Spleen (tissue), 13 donors: ENCODE measurements at places on chromosomes 3 and 15. TPM values are rescaled to one million over a fixed set of nuclear protein-coding genes. Genes with fewer than 3 reads are reported as not detected.

DNA sequence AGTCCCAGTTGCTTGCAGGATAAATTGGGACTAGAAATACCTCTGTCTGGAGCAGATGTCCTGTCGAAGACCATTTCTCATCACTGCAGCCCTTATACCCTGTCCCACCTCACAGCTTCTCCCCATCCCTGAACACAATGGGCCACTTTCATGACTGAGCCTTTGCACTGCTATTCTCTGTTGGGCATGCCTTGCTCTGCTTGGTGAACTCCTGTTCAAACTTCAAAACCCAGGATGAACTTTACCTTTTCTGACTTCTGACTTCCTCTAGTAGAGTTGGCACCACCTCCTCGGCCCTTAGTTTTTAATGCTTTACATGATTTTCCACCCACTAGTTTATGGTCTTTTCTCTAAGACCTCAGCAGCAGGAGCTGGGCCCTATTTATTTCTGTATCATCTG, 48.4 kb downstream of the ST6GAL1 start:
- DNase-seq = no peak

GRCh38 chr3:53863145-53863544, 16.8 kb downstream of the IL17RB start:
- DNase-seq = no peak

GRCh38 chr15:68028888-68029207, 25.3 kb upstream of the PIAS1 start:
- DNase-seq = no peak

GRCh38 chr3:101829874-101830273, 19.4 kb upstream of the NFKBIZ start:
- DNase-seq = no peak

GRCh38 chr15:80940851-80941250, 48.8 kb downstream of the MESD start:
- DNase-seq = no peak

DNA sequence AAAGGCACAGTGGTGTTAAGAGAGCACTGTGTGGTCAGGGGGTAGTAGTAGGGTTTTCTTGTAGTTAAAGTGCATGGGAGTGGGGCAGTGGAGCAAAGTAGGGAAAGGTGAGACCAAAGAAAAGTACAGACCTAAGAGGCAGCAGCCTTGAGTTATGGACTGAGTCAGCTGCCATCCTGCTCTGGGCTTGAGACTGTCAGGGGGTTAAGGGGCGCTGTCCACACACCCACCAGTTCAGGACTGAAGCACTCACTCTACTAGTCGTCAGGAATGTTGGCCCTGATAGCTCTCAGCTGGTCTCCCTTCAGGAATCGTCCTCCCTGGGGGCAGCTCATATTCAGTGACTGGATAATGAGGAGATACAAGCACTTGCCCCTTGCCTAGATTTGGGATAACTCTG, 7.9 kb downstream of the CCR4 start:
- DNase-seq = no peak

PRSS50 gene
- total RNA-seq = 0.34 TPM

GRCh38 chr15:91231703-91232102, 131.6 kb downstream of the SV2B start:
- DNase-seq = no peak

SCAMP5 gene
- 8.1 TPM for total RNA-seq

- DNase-seq = no peak
Observed at GRCh38 chr3:98341758-98342157, 11.9 kb upstream of the OR5K4 start.

DNA sequence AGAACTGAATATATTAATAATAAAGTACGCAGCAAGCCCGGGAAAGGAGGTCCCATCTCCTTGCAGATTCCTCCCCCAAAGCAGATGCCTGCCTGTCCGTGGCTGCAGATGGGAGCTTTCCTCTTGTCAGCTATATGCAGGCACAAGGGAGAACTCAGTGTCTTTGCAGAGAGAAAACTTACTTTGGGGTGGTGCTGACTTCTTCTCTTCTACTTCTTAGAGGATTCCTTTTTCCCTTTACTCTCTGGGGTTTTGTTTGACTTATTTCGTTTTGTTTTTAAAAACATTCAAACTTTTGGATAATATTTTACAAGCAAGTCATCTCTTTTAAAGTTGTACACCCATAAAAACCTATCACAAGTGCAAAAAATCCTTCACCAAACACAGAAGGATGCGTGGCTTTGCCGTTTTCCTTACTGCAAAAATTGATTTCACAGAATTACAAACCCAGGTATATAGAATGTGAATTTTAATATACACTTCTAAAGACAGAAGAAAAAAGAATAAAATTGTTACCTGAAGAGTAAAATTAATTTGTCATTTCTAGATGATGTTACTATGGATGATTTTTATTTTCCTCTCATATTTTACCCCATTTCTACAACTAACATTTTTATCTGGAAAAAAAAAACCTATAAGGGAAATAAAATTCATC, 65.3 kb upstream of the IGF1R start:
- no peak for DNase-seq

P4HTM gene
- 33.0 TPM for total RNA-seq

TGM4 gene
- total RNA-seq = not detected

- no peak for DNase-seq
Observed at GRCh38 chr15:61780278-61780980, 279.8 kb downstream of the VPS13C start.

GXYLT2 gene
- 1.0 TPM for total RNA-seq

SLC22A14 gene
- total RNA-seq = 0.19 TPM

LRRC3B gene
- total RNA-seq = not detected

GRCh38 chr15:28885128-28885629, 595 bp upstream of the APBA2 start:
- DNase-seq = no peak

- DNase-seq = peak; percentile 6
Observed at GRCh38 chr3:9903904-9904303, 1.3 kb downstream of the IL17RE start.

DNA sequence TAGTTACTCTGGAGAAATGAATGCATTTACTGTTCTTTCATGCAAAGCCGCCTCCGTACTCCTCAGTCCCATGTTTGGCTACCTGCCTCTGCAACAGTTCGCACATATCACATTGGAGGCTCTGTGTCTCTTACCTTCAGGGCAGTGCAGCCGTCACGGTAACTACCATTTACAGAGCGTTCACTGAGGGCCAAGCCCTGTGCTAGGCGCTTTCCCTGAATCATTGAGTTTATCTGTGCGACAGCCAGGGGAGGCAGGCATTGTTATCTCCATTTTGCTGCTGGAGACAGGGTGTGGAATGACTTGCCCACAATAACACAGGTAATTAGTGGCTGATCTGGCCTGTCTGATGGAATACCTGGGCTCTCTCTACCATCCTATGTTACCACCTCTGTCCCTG, 115.0 kb downstream of the THSD4 start:
- no peak for DNase-seq

TYRO3 gene
- total RNA-seq = 36.2 TPM

DNA sequence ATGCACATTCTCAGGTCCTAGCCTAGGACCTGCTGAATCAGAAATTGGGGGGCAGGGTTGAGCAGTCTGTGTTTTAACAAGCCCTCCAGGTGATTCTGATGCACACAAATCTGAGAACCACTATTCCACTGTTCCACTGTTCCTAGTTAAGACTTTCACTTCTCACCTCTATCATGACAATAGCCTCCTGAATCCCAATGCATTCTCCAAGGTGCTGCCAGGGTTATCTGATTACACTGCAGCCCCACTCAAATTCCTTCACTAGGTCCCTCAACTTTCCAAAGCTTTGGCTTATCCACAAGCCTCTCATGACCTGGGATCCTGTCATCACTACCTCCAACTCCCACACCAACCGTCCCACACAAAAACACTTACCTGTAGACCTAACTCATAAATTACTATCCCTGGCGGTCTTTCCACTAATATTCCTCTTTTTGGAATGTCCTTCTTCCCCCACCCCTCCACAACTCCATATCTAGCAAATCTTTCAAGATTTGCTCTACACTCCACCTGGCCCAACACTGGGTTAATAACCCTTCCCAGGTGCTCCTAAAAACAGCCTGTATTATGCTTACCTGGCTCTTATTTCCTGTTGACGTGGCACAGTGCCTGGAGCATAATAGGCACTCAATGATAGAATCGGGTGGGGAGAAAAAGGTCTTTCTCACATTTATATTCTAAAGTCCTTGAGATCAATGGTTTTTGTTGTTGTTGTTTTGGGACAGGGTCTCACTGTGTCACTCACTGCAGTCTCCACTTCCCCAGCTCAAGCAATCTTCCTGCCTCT, 27.2 kb downstream of the TBL1XR1 start:
- no peak for DNase-seq

DNA sequence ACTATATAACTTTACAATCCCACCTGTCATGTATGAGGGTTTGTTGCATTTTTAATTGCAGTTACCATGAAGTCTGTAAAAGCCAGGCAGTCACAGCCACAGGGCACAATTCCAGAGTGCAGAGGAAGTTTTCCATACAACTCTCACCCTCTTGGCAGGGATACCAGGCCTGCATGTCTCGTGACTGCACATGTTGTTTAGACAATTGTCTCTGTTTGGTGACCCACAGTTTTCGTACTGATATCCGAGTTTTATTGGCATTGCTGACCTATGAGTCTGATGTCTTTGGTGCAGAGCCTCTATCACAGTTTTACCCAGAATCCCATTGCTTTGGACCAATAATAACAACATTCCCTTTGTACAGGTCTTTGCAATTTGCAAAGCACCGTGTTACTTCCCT, 24.9 kb upstream of the MYZAP start:
- DNase-seq = no peak

GRCh38 chr15:77543159-77543882, 89.4 kb downstream of the LINGO1 start:
- peak; percentile 95 for DNase-seq

DNA sequence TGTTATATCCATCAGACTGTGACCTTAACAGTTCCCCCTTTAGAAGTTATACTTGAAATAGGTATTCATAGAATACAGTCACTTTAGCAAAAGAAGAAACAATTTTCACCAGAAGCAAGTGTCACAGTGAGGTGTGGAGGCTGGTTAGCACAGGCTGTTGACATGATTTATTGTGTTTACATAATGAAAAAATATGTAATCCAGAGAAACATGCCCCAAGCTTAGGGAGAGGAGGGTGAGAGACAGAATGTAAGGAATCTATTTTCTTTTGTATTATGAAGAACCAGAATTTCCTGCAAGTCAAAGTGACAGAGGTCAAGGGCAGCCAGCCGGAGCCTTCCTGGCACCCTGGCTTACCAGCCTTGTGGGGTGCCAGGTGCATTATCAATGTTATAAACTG, 4.0 kb downstream of the IL12A start:
- no peak for DNase-seq

LTF gene
- 48.2 TPM for total RNA-seq

- no peak for DNase-seq
Observed at GRCh38 chr3:102464261-102464660, 29.4 kb downstream of the ZPLD1 start.

DPH3 gene
- total RNA-seq = 17.9 TPM

GPR171 gene
- 8.8 TPM for total RNA-seq

PLD1 gene
- total RNA-seq = 68.9 TPM

- DNase-seq = no peak
Observed at GRCh38 chr15:45468294-45468693, 54.3 kb downstream of the SLC30A4 start.

GRCh38 chr3:108098003-108098370, 7.2 kb upstream of the CD47 start:
- DNase-seq = no peak

ADIPOQ gene
- 0.17 TPM for total RNA-seq

GRCh38 chr15:80596521-80596976, 98.6 kb upstream of the ABHD17C start:
- DNase-seq = no peak

DNA sequence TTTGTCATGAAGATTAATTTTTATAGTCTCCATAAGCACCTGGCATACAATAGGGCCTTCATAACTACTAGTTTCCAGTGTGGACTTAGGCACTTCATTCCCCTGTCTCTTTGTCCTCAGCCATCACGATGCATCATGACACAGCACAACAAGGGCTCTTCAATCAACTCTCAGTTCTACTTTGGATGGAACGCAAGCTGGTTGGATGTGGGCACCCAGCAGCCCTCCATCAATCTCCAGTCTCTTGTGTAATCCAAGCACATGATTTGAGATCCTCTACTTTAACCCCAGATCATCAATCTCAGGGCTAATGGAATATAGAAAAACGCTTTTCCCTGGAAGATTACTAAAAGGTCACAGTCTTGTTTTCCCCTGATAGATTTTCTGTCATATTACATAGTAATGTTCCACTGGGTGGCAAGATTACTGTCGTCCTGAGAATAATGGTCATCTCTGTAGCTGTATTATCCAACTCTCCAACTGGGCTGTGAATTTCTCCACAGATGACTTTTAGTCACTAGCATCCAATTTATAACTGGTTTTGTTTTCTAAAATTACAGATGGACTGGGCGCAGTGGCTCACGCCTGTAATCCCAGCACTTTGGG, 22.9 kb upstream of the CHRNA7 start:
- no peak for DNase-seq

DNA sequence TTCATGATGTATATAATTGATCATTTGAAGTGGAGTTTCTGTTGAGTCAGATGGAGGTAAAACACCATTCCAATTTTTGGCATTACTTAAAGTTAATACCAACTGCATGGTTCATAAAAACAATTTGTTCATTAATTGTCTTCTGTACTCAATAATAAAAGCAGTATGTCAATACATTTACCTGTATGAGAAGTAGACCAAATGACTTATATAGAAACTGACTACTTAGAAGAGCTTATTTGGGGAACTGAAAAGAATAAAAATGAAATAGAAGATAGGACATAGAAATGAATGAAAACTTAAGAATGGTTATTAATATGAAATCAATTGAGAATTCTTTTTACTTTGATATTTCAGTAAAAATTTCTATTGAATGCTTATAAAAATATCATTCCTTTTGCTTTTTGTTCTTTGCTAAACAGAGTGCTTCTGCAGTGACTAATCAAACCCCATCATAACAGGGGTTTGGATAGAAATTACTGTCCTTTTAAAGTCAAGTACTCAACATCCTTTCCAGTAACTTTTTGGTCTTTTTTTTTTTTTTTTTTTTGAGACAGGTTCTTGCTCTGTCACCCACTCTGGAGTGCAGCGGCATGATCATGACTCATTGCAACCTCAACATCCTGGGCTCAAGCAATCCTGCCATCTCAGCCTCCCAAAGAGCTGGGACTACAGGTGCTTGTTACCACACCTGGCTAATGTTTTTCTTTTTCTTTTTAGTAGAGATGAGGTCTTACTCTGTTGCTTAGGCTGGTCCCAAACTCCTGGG, 6.5 kb upstream of the CRYBG3 start:
- no peak for DNase-seq

DNA sequence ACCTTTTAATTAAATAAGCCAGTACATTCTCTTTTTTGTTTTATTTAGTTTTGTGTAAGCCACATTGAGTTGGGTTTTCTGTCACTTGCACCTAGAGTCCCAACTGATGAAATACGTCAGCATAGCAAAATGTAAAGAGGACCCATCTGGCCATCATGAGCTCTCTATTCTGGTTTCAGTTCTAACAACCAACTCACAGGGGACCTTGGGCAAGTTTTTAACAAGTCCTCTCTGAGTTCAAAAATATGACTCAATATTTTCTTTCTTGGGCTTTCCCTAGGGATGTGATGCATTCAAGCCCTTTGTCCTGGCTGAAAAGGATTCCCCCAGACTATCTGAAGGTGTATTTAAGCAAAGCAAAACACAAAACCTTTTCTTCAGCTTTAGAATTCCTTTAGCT, 32.9 kb downstream of the PLCH1 start:
- DNase-seq = no peak

PTH1R gene
- 5.1 TPM for total RNA-seq

COL6A5 gene
- not detected for total RNA-seq

KCNAB1 gene
- total RNA-seq = 10.0 TPM

RETNLB gene
- total RNA-seq = not detected
